ENCODE measurements at places on chromosomes 1 and 21.

DNA sequence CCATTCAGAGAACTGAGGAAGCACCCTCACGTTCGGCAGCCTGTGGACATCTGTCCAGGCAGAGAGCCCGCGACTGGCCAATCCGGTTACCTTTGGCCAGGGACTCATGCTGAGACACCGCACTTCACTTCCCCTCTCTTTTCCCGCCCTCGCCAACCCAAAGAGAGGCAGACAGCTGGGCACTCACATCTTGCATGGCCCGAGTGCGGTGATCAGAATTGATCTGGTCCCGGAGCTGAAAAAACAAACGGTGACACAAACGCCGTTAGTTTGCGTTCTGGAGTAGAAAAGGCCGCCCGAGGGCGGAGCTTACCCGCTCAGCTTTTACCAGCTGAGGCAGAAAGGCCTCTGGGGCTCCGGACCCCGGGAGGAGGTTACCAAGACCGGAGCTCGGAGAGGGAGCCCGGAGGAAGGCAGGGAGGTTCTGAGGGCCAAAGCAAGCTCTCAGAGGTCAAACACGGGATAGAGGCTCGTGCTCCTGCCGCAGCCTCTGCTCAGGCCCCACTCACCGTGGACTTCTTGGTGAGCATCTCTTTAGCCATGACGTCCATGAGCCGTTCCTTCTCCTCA is 376 bp downstream of the SF3A3 start:
- peak; percentile 37 for DNase-seq

- no peak for DNase-seq
Observed at GRCh38 chr1:243234978-243235647, 20.0 kb downstream of the CEP170 start.

DNA sequence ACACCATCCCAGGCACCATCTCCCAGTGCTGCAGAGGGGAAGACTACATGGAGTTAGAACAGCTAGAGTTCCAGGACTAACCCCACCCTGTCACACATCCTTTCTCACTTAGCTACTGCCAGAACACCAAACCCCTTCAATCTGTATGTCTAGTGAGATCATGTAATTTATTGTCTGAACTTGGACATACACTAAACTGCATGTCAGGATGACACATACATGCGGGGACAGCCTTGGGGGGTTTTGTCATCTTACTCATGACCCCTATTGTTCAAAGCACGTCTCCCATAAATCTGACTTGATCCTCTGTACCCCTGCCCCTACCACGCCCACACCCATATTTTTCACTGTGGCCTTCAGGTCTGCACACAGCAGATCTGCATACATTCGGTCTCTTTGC is 71.3 kb downstream of the GABPA start:
- DNase-seq = no peak

GRCh38 chr1:245234217-245235081 is 79.7 kb downstream of the KIF26B start:
- DNase-seq = no peak

GRCh38 chr1:35642471-35642955 is 1.2 kb upstream of the PSMB2 start:
- DNase-seq = peak; percentile 11

GRCh38 chr21:42703136-42703908 is 49.9 kb downstream of the PDE9A start:
- no peak for DNase-seq

DNA sequence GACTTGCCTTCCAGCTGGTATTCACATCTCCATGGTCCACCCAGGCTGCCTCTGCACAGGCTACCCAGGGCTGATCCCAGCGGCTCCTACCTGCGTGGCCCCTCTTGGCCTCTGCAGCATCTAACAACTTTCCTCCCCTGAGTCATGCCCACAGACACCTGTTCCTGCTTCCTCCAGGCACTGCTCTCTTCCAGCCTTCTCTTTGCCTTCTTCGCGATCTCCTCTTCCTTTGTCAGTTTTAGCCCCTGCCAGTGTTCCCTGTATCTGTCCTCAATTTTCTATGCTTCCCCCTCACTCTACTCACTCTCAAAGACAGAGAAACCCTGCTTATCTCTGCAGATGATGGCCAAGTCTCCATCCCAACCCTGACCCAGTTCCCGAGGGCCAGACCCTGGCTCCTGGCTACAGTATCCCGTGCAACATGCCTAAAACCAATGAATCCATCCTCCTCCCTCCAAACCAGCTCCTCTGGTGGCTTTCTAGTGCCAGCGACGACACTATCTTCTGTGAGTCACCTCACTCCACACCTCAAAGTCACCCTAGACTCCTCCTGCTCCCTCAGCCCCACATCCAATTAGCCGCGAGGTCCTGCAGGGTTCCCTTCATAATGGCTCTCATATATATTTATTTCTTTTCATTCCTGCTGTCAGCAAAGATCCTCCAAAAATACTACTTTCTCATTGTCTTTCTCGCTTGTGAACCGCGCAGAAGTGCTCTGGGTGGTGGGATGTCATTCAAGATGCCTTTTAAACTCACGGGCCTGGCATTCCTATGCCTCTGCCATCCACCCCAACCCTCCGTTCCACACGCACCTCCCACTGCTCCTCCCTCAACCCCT is 259.2 kb downstream of the TOMM20 start:
- no peak for DNase-seq

DNA sequence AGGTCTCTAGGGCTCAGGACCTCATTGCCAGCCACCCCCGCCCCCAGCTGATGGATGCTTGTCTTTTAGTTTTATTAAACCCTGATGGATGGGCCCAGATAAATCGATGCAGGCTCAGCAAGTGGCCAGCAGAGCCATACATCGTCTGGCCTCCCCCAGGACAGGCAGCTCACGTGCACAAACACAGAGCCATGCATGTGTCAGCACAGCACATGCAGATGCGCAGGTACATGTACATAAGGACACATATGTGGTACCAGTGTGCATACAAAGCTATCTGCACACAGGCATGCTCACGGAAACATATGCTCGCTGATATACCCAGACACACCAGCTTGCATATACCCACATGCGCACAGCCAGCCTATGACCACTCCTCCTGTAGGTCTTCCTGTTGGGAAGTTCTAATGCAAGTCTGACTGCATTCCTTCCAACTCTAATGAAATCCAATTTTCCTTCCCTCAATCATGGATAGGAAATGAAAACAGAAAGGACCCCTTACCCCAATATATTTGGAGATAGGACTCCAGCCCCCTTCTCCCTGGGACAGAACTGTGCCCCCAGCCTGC is 897 bp downstream of the COL16A1 start:
- DNase-seq = no peak

- no peak for DNase-seq
Observed at GRCh38 chr1:238141353-238141752, 250.6 kb upstream of the ZP4 start.

GRCh38 chr1:91609551-91609950 is 108.9 kb downstream of the CDC7 start:
- no peak for DNase-seq

DNA sequence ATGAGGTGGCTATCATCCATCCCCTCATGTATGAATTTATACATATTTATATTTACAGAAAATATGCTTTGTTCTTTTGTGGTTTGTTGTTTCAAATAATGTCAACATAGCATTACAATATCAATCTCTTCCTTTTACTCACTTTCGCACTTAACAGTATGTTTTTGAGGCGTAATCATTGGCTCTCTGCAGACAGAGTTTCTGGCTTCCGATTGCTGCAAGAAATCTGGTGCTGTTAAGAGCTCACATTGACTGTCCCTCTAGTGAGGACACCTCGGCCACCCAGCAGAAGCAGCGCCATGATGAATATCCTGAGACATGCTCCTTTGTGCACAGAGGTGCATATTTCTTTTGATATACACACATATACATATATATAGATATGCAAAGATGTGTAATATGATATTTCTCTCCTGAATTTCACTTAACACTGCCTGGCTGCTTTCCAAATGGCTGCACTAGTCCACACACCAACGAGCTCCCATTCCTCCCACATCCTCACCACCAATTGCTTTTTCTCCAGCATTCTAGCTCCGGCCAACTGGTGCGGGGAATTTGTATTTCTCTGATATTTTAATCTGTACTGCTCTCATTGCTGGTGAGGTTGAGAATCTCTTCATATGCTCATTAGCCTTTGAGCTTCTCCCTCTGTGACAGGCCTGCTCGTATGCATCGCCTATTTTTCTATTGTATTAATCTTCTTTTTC is 248.4 kb downstream of the SIPA1L2 start:
- no peak for DNase-seq

DNA sequence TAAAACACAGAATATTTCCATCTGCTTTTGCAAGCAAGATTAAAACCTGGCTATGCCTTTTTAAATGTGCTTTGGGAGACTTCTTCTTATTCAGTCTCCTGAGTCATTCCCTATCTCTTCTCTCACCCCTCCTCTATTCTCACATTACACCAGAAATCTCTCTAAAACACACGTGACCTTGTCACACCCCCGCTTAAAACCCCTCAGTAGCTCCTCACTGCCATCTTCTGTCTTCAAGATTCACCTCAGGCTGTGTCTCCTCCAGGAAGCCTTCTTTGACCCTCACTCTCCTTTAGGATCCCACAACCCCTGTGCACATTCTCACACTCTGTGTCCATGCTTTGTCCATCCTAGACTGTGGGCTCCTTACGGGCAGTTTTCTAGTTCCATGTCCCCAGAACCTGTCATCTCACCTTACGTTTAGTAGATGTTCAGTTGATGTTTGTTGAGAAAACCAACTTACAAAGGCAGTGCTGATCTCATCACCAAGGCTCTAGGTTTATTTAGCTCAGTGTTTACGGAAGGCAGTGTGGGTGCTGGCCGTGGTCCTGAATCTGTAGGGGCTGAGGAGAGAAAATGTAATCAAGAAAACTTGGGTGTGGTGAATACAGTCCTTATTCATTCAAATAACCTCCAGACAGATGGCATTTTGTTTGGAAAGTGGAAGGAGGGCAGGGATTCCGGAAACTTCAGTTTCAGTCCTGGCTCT is 143.5 kb downstream of the DMRTA2 start:
- no peak for DNase-seq

DNA sequence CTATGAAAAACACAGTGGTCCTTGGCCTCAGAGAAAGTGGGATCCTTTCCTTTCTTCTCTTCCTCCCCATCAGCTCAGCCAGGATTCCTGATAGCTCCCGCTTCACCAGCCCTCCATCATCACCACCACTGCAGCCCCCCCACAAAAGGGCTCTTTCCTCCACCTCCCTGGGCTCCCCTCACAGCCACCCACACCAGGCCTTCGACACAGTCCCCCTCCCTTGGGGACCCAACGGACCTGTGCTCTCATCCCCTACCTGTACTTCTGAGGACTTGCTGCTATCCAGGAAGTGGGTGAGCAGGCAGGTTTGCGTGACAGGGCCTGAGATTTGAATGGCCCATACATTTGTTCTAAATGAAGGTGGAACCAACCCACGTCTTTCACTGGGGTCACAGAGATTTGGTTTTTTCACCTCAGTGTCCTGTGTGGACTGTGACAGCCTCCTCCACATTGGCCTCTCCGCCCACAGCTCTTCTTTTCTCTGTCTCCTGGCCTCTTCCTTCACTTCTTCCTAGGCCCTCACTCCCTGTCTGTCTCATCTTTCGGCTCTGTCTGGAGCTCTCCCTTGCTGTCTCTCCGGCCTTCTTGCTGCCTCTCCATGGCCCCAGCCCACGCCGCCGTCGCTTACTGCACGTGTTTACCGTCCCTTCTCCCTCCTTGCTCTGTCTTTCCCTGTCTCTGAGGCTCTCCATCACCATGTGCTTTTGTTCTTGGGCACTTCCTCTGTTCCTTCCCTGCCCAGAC is 238.6 kb downstream of the FOXD2 start:
- no peak for DNase-seq

GRCh38 chr1:26066857-26067256 is 573 bp downstream of the TRIM63 start:
- no peak for DNase-seq

- DNase-seq = no peak
Observed at GRCh38 chr1:46464915-46465314, 24.7 kb upstream of the DMBX1 start.

GRCh38 chr1:59494145-59494833 is 197.4 kb downstream of the FGGY start:
- no peak for DNase-seq

DNA sequence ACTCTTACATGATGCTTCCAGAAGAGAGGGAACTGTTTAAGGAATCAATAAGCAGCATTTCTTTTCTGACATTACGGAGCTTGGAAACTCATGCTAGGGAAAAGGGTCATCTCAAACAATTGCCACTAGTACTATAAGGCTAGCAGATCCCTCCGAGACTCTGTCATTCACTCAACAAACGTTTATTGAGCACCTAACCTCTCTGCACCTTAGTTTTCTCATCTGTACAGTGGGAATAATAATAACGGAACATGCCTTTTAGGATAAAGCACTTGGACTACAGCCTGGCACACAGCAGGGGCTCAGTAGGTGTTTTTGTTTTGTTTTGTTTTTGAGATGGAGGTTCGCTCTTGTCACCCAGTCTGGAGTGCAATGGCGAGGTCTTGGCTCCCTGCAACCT is 51.3 kb downstream of the SYF2 start:
- no peak for DNase-seq

DNA sequence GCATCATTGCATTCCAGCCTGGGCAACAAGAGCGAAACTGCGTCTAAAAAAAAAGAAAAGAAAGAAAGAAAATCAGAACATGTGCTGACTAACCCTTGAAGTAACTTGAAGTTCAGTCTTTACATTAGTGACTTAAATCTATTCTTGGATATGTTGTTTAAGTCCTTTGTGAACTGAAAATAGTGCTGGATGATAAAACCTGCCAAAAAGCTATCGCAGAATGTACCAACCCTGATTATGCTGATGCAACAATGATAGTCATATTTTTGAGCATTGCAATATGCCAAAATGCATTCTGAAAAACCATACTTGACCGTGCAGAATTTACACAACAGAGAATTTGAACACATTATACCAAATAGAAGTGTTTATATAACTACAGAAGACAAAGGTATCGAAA is 30.7 kb downstream of the SHISAL2A start:
- DNase-seq = no peak

DNA sequence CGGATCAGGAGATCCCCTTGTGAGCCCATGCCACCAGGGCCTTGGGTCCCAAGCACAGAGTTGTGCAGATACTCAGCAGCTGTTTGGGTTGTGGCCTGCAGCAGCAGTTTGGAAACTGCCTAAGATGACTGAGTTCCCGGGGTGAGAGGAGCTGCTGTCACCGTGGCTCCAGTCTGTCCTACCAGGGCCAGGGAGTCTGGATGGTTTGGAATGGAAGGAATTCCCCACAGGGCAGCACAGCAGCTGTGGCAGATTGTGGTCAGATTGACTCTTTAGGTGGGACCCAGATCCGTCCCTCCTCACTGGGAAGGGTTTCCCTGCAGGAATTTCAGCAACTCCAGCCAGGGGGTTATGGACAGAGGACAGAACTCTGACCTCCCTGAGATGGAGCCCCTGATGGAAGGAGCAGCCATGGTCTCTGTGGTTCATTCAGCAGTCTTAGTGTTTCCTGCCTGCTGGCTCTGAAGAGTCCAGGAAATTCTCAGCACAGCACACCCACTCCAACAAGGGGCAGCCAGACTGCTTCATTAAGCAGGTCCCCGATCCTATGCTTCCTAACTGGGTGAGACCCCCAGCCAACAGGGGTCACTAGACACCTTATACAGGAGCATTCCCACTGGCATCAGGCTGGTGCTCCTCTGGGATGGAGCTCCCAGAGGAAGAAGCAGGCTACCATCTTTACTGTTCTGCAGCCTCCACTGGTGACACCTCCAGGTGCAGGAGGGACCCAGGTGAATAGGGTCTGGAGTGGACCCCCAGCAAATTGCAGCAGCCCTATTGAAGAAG is 51.5 kb upstream of the TNFSF4 start:
- DNase-seq = no peak

GRCh38 chr1:32925403-32926162 is 24.4 kb upstream of the TMEM54 start:
- no peak for DNase-seq

GRCh38 chr1:232589812-232590743 is 39.9 kb downstream of the SIPA1L2 start:
- no peak for DNase-seq

- no peak for DNase-seq
Observed at GRCh38 chr1:46134660-46135331, 2.4 kb upstream of the PIK3R3 start.

All from CD4-positive, alpha-beta T cell treated with Interleukin-1 beta for 1 hour (primary cell).